ENCODE measurements at places on chromosomes 16 and 17.

- DNase-seq: no peak
Observed at GRCh38 chr17:46832331-46832821, 13.9 kb upstream of the WNT3 start.

- DNase-seq: no peak
Observed at GRCh38 chr16:68426347-68426652, 22.0 kb downstream of the SMPD3 start.

DNA sequence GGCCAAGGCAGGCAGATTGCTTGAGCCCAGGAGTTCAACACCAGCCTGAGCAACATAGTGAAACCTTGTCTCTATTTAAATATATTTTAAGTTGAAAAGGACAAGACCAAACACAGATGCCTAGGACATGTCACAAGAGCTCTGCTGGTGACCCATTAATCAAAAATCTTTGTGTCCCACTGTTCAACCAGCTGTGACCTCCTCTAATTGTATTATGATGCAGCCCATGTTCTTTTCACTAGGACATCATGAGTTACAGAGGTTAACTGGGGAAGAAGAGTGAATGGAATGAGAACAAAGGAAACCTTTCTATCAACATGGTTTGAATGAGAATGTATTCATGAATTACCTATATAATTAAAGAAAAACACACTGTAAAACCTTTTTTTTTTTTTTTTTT is 7.0 kb downstream of the EFTUD2 start:
- DNase-seq: no peak

DNA sequence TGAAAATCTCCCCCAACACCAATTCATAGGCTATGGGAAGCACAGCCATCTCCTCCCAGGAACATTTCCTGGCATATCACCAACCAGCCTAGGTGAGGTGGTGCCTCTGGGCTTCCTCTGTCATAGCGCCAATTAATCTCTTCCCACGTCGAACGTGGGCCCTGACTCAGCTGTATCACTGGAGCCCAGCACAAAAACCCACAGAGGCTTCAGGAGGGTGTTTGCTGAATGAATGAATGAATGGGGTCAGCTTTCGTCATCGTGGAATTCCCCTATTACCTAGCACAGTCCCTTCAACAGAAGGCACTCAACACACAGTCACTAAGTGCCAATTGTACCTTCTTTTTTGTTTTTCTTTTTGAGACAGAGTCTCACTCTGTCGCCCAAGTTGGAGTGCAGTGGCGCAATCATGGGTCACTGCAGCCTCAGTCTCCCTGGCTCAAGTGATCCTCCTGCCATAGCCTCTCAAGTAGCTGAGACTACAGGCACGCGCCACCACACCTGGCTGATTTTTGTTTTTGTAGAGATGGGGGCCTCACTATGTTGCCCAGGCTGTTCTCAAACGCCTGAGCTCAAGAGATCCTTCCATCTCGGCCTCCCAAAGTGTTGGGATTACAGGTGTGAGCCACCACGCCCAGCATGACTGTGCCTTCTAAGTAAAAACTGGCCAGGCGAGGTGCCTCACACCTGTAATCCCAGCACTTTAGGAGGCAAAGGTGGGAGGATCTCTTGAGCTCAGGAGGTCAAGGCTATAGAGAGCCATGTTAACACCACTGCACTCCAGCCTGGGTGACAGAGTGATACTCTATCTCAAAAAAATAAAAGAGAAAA is 4.1 kb downstream of the ZNF688 start:
- no peak for DNase-seq

DNA sequence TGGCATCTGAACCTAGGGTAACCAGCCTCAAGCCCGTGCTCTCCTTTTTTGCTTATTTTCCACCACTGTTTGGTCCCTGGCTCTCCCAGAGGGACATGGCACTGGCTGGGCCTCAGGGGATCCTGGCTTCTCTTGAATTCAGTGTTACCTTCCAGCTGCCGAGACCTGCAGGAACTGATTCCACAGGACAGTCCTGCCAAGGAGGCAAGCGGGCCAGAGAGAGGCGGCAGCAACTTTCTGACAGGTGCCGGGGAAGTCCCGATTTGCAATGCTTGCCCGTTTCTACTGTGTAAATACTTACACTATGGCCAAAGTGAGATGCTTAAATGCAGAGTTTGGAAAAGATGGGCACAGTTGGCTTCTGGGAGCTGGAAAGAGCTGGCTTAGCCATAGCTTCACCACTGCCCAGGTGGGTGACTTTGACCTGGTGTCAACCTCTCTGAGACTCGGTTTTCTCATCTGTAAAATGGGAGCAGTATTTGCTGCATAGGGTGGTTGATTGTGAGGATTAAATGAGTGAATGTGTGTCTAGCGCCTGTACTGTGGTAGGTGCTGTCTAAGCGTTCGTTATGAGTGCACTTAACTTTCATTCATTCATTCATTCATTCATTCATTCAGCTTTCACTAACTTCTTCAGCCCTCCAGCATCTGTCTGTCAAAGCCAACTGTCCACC is 124.9 kb downstream of the CMIP start:
- no peak for DNase-seq

GRCh38 chr16:47895146-47895545 is 260.6 kb downstream of the ABCC12 start:
- DNase-seq: no peak

- no peak for DNase-seq
Observed at GRCh38 chr17:80861892-80862291, 129.7 kb upstream of the CHMP6 start.

DNA sequence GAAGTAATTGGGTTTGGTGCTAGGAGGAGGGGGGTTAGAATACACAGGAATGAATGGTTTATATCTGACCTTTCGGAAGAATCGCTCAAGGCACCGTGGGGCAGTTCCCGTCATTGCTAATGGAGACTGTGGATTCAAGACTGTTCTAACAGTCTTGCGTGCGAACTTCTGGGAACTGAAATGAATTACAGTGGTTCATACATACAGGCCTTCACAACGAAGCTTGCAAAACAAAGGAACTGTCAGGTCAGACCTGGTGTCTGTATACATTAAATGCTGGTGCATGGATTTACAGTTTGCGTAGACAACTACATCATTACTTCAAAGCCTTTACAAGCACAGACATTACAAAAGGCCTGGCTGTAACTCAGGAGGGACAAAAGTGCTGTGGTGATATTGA is 983.9 kb downstream of the CDH11 start:
- no peak for DNase-seq

Data from SIG-M5 (cell line).